ENCODE measurements at places on chromosomes 6 and 20. TPM values are rescaled to one million over a fixed set of nuclear protein-coding genes. Genes with fewer than 3 reads are reported as not detected.

GRCh38 chr6:11769811-11770545 lies 8.6 kb downstream of the ADTRP start:
- peak; percentile 30 for DNase-seq

- DNase-seq = no peak
These were observed 2.5 kb upstream of the SPATS1 start for GRCh38 chr6:44339763-44340625.

- DNase-seq = no peak
These were observed 105.7 kb downstream of the MTFR2 start for GRCh38 chr6:136144251-136145023.

DNA sequence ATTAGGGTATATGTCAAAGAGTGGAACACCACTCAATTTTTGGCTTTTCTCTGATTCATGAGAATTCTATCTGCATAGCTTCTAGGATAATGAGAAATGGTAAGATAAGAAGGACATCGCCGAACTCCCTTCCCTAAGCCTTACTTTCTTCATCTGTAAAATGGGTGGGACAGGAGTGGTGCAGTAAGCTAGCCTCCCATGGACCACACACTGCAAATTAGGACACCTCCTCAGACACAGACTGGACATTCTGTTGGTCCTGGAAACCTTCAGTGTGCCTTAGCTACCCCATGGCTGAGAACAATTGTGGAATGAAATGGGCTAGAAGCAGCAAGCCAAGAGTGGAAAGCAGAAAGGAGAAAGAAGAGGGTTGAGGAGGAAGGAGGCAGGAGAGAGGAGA lies 89.6 kb downstream of the BMP7 start:
- DNase-seq = no peak

Gene OOEP
- not detected for total RNA-seq
